ENCODE measurements at places on chromosomes 13 and 19. TPM values are rescaled to one million over a fixed set of nuclear protein-coding genes. Genes with fewer than 3 reads are reported as not detected.
A peak's percentile ranks its signal among the peaks of the same experiment; 100 is the strongest.

DNA sequence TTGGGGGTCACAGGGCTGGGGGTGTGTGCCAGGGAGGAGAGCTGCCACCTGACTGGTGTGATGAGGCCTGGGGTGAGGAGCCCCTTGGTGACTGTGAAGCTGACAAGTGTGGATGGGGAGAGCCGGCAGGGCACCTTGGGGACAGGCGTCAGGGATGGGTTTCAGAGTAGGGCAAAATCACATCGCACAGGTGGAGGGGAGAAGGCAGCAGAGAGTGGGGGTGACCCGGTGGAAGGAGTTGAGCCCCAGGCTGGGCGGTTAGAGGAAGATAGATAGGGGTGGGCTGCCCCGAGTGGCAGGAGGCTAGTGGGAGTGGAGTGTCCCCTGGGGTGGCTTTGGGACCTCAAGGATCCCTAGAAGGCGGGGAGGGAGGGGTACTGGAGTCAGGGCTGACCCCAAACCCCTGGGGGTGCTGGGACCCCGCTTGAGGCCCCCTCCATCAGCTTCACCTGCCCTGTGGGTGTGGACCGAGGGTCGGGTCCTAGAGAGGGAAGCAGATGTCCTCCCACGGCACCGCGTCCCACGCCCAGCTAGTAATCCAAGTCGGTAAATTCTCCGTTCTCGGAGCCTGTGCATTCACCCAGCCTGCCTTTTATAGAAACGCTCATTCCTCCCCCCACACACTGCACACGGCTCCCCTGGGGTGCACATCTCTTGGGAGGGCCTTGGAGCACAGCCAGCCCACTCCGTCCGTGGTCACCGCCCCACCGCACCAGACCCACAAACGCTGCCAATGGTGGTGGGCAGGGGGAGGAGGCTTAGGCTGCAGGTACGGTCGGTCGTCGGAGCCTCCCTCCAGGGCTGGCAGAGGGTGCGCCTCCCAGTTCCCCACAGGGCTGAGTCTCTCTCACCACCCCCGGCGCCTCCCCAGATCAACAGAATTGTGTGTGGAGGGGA, 2.4 kb downstream of the CTXN1 start:
- DNase-seq, result no peak

DNA sequence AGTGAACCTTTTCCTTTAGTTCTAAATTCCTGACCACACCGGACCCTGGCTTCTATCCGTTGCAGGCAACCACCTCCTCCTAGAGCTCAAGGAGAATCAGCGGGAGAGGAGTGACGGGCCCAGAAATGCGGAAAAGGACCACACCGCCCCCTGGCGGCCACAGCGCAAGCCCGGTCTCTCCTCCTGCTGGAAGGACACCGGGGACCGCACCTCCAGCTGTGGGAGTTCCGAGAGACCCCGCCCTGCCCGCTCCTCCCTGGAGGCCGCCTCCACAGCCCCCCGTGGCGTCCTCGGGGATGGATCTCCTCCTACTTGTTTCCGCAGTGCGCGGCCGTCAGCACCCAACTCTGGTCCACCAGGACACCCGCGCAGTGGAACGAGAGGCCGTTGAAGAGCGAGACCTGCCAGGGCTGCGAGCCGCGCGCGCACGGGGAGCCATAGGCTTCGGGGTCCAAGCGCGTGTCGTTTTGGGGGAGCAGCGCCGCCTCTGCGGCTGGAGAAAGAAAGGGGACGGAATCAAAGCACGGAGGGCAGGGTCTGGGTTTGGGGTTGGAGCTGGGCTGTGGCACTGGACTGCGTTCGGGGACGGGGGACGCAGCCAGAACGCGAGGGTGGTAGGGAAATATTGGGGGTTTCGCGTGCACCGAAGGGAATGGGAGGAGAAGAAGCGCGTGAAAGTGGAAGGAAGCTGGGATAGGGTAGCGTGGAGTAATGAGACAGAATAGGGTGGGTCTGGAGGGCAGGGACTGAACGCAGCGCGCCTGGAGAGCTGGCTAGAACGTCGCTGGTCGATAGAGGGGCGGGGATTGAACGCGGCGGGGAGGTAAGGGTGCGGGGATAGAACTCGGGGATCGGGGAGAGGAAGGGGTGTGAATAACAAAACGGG, 2.5 kb downstream of the KLK10 start:
- DNase-seq, result peak; percentile 68

DNA sequence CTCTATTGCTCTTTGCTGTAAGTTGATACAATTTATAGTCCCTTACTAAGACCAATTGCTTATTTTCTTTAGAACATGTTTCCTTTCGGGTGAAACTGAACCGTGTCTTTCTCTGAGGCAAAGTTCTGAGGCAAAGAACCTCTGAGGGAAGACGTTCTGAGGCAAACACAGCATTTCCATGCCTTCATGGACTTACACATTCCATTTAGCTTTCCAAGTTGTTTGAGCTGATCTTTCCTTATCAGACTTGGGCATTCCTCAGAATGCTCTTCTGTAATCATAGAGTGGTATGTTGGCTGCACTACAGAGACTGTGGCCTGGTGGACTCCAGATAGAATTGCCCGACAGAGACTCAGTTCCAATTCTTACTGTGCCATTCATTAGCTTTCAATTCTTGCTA, 579.1 kb downstream of the KCTD12 start:
- DNase-seq, result no peak

- no peak for DNase-seq
Measured at GRCh38 chr13:110233951-110234280, 73.0 kb downstream of the COL4A1 start.

DNA sequence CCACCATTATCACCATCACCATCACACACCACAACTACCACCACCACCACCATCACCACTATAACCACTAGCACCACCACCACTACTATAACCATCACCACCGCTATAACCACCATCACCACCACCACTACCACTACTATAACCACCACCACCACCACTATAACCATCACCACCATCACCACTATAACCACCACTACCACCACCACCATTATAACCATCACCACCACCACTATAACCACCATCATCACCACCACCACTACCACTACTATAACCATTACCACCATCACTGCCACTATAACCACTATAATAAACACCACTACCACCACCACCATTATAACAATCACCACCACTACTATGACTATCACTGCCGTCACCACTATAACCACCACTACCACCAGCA, 173.2 kb downstream of the DCLK1 start:
- no peak for DNase-seq

DNA sequence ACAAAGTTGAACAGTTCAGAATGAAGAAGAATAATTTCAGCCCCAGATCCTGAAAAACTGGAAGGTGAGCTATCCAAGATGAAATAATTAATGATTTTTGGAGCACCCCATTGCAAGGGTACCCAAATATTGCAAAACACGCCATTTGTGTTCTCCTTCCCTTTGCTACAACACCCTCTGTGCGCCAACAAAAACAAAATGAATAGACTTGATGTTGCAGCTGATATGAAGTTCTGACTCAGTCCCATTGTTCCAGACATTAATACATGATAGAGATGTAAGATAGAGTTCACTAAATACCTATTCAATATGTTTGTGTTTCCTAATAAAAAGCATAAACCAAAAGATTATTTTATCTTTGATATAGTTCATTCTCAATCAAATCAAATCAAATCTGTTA, 287.5 kb upstream of the SOX21 start:
- no peak for DNase-seq

GRCh38 chr13:106475852-106476251, 59.6 kb downstream of the EFNB2 start:
- no peak for DNase-seq

CNFN gene
- polyA plus RNA-seq, result 1.6 TPM

LCP1 gene
- 6.7 TPM for polyA plus RNA-seq

ZNF471 gene
- polyA plus RNA-seq, result 6.3 TPM

DNA sequence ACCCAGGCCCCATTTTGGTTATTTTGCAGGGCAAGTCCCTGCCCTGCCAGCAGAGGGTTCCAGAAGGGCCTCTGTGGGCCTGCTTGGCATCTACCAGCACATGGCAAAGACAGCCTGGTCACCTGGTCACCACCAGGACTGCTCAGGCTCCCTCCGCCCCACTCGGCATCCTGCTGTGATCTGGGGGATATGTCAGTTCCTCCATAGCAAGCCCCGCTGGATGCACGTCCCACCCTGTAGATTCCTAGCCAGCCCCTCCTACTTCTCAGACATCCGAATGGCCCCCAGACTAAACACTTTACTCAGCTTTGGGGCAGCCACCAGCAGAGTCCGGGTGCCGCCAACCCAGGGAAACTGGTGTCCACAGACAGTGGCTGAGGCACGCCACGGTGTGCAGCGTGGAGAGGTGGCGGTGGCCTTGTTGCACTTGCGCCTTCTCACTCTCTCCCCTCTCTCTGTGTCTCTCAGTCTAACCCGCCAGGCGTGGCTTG, 31.8 kb upstream of the USE1 start:
- no peak for DNase-seq

SIGLEC9 gene
- 1.0 TPM for polyA plus RNA-seq

- no peak for DNase-seq
Measured at GRCh38 chr19:37583340-37583739, 11.3 kb downstream of the ZNF571 start.

- DNase-seq, result no peak
Measured at GRCh38 chr13:110702591-110703526, 3.1 kb downstream of the CARS2 start.

C19orf67 gene
- not detected for polyA plus RNA-seq

- DNase-seq, result no peak
Measured at GRCh38 chr19:42420055-42420544, 7.1 kb downstream of the LIPE start.
